ENCODE measurements at places on chromosomes 7 and 10.

- DNase-seq: no peak
These were observed 570.2 kb downstream of the PTPRN2 start for GRCh38 chr7:158017111-158018097.

GRCh38 chr7:100886142-100886935 lies 3.2 kb downstream of the UFSP1 start:
- no peak for DNase-seq

DNA sequence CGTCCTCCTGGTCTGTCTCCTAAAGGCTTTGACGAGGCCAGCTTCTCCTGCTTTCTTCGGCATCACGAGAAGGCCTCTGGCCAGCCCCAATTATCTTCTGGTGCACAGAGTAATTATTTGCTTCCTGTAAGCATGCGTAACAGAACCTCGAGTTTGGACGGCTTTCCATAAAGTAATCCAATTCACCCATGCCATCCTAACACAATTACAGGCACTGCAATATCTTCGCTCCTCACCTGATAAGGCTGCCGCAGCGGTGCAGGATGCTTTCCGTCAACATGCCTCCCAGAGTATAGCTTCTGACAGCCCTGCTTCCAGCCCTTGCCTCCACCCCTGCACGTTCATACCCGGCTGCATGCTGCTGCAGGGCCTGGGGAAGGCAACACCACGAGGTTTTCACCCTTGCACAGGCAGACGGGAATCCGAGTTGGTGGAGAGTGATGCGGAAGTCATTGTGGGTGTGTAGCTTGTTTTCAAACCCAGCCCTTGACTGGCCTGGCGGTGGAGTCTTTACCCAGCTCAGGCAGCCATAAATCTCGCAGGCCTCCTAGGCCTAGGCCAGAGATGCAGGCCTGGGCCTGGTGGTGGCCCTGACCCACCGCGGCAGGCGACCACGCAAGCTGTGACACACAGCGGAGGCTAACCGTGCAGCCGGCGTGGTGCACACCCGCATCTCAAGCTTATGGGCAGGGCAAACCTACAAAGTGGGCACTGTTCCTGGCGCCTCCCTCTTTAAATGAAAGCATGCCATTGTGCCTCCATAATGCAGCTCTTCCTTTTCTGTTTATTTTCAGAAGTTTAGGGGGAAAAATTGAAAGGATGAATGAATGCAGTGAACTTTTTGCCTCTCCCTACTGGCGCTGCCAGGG lies 12.7 kb downstream of the EBF3 start:
- DNase-seq: no peak

DNA sequence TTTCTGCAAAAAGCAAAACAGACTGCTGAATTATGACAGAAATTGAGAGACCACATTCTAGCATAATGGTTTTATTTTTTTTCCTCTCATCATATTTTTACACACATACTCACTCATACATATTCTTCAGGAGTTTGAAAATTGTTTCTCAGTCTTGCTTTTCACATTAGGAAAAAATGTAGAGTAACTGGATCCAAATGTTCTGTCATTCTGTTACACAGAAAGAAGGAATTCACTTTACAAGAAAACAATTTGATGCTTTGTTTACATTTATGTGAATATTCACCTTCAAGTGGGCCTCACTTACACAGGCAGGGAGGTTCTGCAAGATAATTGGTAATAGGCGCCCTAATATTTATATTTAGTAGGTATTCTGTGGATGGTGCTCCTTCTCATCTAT lies 82.0 kb downstream of the ARL4A start:
- DNase-seq: no peak

DNA sequence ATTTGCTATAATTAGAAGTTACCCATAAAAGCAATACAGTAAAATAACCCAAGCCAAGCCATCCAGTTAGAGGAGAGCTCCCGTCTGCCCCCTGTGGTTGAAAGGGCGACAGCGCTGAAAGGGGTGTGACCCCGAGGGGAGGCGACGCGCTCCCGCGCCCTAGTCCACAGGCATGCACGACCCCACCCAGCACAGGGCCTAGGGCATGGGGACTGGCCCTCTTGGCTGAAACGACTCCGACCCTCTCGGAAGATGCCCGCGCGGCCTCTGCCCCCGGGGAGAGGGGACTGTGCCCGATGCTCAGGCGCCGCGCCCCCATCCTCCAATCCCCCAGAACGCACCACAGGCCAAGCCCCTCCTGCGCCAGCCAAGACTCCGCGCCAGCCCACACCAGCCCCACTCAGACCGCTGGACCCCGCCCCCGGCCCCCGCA lies 64.0 kb downstream of the CSGALNACT2 start:
- peak; percentile 77 for DNase-seq

DNA sequence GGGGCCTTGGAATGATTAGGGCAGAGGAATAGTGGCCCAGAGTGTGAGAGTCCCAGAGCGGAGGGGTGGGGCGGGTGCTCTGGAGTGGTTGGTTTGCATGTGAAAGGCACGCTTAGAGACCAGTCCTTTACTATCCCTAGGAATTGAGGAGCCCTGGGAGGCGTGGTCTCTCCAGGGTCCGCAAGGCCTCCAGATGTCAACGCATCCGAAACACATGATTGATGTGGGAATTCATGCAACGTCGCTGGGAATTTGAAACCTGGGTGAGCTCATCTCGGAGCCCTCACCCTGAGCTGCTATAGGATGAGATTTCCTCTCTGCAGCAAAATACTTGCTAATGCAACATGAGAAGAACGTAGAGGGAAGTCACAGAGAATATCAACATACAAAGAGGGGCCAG lies 51.2 kb downstream of the NPTX2 start:
- DNase-seq: no peak

DNA sequence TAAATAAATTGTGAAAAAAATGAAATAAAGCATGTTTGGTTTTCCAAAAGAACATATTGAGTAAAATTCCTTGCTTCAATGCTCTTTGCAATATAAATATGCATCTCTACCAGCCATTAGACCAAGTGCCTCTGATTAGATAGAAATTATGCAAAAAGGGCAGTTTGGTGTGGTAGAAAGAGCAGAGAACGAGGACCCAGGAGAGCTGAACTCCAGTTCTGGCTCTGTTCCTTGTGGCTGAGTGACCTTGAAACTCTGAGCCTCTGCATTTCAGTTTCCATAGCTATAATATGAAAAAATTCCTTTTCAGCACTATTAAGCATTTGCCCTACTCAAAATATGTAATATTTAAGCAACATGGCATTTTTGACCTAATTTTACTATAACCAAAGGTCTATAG lies 36.5 kb downstream of the COL1A2 start:
- no peak for DNase-seq

- DNase-seq: no peak
These were observed 33.5 kb upstream of the TARP start for GRCh38 chr7:38306914-38307313.

GRCh38 chr10:11878776-11879175 lies 55.6 kb downstream of the PROSER2 start:
- no peak for DNase-seq

DNA sequence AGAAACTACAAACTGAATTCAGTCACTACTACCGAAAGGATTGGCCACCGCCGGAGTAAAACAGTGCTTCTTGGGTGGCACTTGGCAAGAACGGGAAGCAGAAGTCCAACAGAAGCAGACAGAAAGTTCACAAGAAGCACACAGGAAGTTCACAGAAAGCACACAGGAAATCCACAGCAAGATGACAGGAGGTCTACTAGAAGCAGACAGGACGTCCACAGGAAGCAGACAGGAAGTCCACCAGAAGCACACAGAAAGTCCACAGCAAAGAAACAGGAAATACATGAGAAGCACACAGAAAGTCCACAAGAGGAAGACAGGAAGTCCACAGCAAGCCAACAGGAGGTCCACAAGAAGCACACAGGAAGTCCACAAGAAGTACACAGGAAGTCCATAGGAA lies 399.2 kb upstream of the AUTS2 start:
- DNase-seq: peak; percentile 4

DNA sequence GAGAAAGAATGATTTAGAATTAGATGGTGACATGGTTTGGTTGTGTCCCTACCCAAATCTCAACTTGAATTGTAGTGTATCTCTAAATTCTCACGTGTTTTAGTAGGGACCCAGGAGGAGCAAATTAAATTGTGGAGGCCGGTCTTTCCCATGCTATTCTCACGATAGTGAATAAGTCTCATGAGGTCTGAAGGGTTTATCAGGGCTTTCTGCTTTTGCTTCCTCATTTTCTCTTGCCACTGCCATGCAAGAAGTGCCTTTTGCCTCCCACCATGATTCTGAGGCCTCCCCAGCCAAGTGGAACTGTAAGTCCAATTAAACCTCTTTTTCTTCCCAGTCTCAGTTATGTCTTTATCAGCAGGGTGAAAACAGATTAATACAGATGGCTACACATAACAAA lies 167.4 kb upstream of the SVIL start:
- DNase-seq: no peak

DNA sequence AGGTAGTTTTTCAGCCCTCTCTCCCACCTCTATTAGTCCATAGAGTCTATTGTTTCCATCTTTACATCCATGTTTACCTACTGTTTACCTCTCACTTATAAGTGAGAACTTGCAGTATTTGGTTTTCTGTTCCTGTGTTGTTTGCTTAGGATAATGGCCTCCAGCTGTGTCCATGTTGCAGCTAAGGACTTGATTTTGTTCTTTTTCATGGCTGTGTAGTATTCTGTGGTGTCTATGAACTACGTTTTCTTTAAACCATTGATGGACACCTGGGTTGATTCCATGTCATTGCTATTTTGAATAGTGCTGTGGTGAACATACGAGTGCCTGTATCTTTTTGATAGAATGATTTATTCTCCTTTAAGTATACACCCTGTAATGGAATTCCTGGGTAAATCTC lies 292.4 kb downstream of the PHF14 start:
- DNase-seq: no peak

GRCh38 chr7:105127179-105127578 lies 113.2 kb downstream of the KMT2E start:
- DNase-seq: peak; percentile 52

GRCh38 chr10:103820101-103821062 lies 35.0 kb downstream of the SH3PXD2A start:
- no peak for DNase-seq

- no peak for DNase-seq
These were observed 141.7 kb upstream of the CCDC6 start for GRCh38 chr10:60048091-60048501.

DNA sequence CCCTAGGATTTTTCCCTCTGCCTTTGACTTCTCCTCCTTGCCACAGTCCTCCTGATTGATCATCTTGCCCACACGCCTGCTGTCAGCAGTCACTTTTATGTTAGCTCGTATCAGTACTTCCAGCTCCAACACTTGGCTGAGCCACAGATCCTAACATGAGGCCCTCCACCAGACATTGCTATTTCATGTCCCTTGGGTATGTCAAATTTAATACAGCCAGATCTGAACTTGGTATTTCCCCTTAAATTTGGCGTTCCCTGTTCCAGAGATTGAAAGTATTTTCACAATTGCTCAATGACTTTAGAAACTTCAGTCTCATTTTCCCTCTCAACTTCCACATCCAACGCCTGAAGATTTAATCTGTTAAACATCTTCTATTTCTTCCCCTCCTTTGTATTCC lies 140.4 kb downstream of the RNLS start:
- DNase-seq: no peak

DNA sequence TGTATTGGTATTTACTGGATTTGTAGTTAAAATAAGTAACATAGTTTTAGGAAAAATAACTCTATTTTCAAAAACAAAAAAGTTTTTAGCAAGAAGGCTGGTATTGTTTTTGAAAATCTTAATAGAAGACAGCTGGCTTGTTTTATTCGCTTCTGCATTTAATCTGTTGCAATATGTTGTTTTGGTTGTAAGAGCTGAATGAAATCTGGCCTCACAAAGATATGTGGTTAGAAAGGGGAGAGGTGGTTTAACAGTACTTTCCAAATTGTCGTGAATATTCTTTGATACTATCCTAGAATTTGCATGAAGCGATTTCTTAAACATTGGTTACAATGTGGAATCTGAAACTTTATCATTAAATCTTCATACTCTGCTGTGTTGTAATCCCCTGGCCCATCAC lies 355.9 kb upstream of the FZD8 start:
- DNase-seq: no peak

GRCh38 chr7:115962340-115962739 lies 68.2 kb downstream of the TFEC start:
- no peak for DNase-seq

Measured in activated CD8-positive, alpha-beta T cell treated with anti-CD3 and anti-CD28 coated beads for 36 hours (primary cell).